ENCODE measurements at places on chromosomes 6 and 20.

DNA sequence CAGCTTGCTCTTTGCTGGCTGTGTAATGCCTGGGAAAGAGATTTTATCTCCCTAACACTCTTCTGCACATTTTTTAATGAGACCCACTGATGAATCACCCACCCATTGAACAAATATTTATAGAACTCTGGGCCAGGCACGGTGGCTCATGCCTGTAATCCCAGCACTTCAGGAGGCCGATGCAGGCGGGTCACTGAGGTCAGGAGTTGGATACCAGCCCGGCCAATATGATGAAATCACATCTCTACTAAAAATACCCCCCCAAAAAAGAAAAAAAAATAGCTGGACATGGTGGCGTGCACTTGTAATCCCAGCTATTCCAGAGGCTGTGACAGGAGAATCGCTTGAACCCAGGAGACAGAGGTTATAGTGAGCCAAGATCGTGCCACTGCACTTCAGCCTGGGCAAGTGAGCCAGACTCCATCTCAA lies 82.1 kb upstream of the SIRPA start:
- no peak for DNase-seq

- peak; percentile 49 for DNase-seq
Measured at GRCh38 chr20:23159947-23160318, 73.8 kb upstream of the CD93 start.

GRCh38 chr6:73290435-73290834 lies 27.4 kb upstream of the KHDC1 start:
- no peak for DNase-seq

DNA sequence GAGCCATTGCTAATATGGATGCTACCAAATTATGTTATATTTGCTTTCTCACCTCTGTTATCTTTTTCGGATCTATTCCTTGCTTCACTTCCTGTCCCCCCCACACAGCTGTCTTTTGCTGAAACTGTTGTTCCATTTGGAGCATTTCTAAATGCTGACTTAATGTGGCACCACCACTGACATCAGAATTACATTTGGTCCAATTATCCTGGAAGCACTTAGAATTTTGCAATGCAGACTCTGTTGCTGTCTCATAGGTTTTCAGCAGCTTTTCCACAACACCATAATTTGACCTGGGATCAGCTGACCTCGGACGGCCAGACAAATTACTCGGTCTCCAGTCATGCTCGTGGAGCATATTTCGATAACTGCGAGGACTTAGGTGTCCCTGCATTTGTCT lies 12.8 kb downstream of the KIAA0408 start:
- DNase-seq, result no peak

- DNase-seq, result peak; percentile 23
Measured at GRCh38 chr20:1430004-1430451, 36.6 kb downstream of the NSFL1C start.

DNA sequence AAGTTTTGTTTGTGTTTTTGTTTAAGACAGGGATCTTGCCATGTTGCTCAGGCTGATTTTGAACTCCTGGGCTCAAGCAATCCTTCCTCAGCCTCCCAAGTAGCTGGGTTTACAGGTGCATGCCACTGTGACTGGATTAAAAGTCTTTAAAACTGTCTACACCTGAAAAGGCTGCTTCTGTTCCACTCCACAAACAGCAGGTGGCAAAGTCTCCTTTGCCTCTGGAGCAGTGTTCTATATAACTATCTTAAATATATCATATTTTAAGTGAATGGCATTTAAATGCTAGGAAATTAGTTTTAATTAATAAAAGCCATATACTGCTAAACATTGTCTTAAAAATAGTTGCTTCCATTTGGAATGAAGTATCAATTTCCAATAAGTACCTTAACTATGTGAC lies 89.2 kb upstream of the BCLAF1 start:
- DNase-seq, result no peak
